WTC11 (cell line): ENCODE measurements at places on chromosomes 5 and 9.
A peak's percentile ranks its signal among the peaks of the same experiment; 100 is the strongest.

GRCh38 chr5:139847790-139848507, 52.3 kb downstream of the PSD2 start:
- DNase-seq: peak; percentile 64

DNA sequence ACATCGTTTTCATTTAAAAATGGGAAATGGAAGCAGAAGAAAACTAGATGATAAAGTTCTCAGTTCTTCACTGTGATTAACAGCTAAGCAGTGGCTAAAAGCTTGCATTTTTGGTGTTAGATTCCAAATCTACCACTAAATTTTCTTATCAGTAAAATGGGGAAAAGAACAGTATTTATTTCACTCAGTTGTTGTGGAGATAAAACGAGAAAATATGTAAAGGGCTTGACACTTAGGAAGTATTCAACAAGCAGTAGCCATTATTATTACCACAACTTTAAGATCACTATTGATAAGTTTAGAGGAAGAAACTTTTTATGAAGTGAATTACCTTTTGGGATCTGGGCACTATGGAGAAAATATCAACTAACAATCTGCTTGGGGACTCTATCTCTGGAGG, 4.5 kb downstream of the STOM start:
- no peak for DNase-seq

GRCh38 chr5:107724642-107725041, 53.9 kb upstream of the EFNA5 start:
- DNase-seq: no peak

- DNase-seq: no peak
Measured at GRCh38 chr9:133935328-133936005, 56.7 kb downstream of the VAV2 start.

DNA sequence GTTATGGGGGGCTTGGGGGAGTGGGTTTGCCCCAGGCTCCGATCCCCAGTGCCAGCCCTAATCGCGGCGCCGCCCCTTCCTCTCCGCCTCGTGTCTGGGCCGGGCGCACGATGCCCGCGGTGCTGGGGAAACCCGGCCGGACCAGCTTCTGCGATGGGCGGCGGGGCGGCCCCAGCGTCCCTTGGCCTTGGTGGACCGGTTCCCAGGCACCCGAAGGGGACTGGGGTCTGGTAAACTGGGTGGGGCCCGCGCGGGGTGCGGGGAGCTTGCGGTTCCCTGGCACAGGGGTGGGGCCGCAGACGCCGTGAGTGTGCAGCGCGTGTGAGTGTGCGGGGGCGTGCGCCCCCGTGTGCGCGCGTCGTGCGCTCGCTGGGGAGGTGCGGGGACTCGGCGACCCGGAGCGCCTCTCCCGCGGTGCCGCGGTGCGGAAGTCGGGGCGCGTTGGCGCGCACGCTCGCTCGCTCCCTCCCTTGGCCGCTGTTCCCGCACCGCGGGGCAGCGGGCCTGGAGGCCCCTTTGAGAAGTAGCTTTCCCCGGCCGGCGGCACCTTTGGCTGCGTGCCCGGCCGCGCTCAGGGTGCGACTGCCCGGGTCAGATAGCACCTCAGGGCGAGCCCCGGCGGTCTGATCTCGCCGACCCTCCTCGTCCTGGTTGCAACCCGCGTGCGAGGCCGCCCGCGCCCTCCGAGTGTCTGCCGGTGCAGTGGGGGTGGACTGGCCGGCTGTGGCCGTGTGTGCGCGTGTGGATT, 568 bp downstream of the MACIR start:
- DNase-seq: peak; percentile 71

DNA sequence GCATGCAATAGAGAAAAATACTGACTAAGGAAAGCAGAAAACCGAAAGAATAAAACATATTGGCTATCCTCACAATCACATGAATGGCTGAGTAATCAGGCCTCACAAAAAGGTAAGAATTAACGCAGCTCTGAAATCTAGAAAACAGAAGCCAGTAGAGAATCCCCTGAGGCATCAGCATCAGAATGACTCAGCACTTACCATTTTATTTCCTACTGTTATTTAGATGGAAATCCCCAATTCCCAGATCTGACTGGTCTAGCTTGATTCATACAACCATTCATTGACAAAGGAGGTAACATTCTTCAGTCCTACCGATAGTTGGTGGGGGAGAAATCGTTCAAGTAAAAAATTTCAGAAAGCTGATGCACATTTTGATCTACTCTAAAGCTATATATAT, 1408.4 kb upstream of the WWC1 start:
- no peak for DNase-seq

DNA sequence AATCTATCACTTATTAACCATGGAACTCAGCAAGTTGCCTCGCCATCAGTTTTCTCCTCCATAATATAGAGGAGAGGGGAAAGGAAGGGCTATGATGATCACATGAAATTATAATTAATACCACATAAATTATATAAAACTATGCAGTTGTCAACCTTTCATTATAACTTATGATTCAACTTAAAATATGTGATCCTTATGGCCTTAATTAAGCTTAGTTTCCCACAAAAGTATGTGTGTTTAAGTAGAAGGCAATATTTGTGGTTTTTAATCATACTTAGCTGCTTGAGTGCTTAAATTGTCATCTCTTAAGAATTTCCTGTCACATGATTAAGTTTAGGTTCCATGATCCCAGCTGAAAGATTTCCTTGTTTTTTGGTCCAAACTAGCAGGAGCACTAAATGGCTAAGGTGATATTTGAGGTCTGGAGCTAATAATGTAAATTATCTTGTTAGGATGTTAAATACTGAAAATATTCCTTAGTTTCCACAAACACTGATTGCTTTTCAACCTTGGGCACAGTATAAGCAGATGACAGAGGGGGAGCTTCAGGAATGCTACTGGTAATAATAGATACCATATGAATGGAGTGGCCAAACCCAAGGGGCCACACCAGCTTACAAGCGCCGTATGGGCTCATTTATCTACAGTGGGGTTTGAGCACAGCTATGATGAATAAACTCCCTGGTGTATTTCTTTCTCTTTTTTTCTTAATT, 26.4 kb upstream of the F2R start:
- DNase-seq: no peak

DNA sequence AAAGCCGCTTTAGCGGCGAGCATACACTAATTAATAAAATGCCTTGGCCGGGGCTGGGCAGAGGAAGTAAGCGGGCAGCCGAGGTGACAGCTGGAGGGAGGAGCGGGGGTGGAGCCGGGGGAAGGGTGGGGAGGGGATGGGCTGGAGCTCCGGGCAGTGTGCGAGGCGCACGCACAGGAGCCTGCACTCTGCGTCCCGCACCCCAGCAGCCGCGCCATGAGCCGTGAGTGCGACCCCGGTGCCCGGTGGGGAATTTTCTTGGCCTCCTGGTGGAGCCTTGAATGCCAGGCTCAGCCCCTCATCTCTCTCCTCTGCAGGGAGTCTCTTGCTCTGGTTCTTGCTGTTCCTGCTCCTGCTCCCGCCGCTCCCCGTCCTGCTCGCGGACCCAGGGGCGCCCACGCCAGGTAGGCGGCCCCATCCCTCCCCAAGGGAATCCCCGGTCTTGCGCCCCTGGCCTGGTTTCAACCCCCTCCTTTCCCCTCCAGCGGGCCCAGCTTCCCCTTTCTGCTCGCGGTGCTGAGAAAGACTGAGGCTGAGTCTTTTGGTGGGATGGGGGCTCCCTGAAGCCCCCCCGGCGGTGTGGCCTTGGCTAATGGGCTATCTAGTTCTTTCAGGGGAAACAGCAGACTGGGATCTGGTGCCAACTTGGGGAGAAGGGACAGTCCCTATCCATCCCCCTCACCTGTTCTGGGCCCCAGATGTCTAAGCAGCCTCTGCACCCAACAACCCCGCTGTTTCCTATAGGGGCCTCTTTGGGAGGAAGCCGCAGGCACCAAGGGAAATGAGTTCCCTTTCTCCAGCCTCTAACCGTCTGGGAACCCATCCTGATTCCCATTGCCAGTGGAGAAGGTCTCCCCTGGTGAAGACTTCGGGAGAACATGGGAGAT, at the start of gene PTGS1:
Gene PTGS1 (plus strand): TSS at position 156 of the 887 bp plus-strand sequence. CDS start 61 bp downstream, at position 217.
- peak; percentile 36 for DNase-seq

DNA sequence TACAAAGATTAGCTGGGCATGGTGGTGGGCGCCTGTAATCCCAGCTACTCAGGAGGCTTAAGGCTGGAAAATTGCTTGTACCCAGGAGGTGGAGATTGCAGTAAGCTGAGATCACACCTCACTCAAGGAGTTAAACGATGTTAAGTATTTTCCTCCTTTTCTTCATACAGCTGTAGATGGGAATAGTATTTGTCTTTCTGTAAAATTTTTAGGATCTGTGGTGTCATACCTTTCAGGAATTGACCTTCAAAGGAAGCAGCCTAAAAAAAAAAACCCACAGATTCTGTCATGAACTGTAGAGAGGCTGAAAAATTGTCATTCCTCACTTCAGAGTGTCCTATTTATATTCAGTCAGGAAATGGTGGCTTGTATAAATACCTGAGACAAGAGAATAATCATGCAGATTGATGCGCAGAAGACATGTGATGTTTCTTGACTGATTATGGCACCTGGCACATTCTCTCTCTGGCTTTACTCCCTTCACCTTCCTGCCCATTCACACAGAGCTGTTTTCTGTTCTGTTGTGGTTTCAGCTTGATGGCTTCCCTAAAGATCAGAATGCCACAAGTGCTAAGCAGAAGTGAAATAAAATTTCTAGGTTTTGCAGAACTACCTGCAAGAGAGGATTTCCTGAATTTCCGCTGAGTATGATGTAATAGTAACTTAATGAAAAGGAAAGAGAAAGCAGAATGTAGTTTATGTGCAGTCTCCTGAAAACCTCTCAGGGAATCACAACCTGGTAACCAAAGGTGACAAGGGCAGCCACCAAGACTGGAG, 3.8 kb downstream of the IFNA1 start:
- no peak for DNase-seq

DNA sequence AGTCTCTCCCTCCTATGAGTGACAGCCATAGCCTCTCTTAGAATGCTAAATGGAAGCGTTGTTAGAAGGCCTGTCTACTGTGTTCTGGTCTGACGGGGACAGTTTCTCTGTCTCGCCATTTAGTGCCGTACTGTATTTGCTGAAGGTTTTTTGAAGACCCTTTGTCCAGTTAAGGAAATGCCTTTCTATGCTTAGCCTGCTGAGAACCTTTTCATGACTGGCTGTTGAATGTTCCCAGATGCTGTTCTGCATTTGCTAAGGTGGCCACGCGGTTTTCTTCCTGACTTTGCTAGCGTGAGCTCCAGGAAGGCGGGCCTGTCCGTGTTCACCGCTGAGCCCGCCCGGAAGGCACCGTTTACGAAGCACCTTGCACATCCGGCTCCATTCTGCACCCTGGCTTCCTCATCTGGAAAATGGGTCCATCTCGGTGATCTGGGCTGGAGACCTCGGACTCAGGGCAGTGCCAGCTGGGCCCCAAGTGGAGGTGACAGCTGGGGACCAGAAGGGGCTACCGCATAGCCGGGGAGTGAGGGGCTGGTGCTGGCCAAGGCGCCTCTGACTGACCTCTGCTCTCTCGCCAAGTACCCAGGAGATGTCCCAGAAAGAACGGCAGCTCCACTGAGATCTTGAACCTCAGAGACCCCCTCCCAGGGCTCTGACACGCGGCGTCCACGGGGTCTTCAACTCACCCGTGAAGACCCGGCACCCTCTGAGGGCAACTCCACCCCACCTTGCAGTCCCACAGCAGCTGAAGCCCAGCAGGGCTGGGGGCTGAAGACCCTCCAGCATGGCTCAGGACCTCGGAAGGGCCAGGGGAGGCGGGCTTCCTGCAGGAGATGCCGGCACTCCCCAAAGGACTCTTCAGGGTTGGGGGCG, 52.5 kb upstream of the NKD2 start:
- no peak for DNase-seq

DNA sequence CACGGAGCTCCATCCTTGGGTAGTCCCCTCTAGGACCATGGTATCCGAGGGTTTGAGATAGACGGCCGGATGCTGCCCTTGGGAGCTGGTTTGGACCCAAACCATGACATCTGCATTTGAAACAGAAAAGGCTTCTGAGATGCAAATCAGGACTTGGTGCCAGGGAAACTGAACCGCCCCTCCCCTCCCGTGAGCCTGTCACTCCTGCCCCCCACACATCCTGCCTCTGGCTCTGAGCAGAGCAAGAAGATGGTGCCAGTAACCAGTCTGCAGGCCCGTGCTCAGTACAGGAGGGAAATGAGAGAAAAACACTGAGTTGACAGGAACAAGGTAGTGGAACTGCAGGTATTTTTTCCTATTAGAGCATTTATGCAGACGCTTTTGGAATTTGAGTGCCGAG, 18.6 kb downstream of the ARPC5L start:
- peak; percentile 67 for DNase-seq

- no peak for DNase-seq
Measured at GRCh38 chr9:83239747-83240146, 176.8 kb upstream of the RASEF start.

DNA sequence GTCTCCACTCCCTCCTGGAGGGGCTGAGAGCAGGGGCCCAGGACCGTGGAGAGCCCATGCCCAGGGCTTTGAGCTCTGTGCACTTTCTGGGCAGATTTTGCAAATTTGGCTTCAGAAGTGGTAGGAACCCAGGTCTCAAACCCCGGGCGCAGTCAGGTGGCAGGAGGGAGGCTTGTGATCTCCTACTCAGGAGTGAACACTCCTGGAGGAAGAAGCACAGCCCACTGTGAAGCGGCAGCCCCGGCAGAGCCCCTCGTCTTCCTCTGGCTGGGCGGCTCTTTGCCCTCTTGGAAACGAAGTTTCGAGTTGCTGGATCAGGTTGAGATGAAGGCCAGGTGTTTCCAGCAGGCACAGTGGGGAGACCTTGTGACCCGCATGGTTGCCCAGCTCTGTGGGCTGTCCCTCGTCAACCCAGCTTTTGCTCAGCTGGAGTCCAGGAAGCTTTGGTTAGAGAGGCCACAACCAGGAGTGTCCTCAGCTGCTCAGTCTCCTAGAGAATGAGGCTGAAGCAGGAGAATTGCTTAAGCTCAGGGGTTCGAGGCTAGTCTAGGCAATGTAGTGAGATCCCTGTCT, 48.5 kb downstream of the WNK2 start:
- DNase-seq: no peak

DNA sequence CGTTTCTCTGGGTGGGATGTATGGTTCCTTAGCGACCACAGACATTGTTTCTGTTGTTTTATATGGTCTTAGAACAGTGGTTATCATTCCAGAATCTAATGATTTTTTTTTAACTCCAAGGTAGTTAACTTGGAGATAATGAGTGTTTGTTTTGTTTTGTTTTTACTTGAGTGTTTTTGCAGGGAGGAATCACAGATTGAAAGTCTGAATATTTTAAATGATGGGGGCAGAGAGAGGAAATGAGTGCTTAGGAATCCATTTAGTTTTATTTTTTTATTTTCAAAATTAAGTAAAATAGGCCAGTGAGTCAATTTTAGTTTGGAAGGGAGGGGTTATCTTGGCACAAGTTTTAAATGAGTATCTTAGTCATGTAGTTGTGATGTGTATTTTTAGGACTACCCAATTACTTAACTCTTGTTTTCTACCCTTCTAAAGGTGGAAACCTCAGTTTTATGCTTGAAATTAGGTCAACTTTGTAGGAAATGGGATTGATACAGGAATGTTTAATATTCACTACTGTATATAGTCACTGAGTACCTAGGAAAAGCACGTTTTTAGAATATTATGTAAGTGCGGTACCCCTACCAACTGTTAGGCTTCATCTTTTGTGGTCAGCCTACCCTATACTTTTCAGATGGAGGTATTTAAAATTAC, 2.0 kb downstream of the UBE2R2 start:
- DNase-seq: no peak
